A673 (cell line): ENCODE measurements at places on chromosomes 5 and 9. TPM values are rescaled to one million over a fixed set of nuclear protein-coding genes. Genes with fewer than 3 reads are reported as not detected.

DNA sequence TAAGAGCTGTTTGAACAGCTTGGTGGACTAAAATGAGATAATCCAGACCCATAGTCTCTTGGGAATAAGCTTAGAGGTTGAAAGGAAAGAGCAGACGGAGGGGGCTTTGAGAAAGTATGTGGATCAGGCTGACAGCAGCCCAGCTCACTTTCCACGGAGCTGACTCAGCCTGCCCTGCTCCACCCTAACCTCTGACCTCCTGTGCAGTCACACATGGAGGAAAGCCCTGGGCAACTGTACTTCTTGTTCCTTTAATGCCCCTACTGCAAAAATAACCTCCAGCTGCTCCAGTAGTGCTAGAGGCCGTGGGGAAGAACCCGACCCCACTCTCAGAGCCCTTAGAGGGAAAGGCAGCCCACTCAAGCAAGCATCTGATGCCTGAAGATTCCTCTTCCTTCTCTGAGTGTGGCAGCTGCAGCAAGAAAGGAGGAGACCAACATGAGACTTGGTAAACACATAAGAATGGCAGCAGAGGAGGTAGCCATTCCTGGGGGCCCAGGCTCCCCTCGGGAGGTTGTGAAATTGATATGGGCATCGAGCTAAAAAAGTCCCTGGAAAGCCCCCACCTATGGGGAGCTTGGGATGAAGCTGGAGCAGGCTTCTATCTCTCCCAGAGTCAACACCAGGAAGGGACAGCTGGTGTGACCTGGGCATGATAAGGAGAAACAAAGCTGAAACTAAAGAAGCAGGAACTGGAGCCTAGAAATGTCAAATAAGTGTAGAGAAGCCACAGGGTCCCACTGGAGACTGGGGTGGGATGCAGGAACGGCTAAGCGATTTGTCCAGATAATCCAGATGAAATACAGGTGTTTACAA lies 204.3 kb downstream of the PIK3R1 start:
- no peaks in the 10 kb centered on the region for H3K27me3 ChIP-seq
- no peak overlapping the region for H3K27ac ChIP-seq

DNA sequence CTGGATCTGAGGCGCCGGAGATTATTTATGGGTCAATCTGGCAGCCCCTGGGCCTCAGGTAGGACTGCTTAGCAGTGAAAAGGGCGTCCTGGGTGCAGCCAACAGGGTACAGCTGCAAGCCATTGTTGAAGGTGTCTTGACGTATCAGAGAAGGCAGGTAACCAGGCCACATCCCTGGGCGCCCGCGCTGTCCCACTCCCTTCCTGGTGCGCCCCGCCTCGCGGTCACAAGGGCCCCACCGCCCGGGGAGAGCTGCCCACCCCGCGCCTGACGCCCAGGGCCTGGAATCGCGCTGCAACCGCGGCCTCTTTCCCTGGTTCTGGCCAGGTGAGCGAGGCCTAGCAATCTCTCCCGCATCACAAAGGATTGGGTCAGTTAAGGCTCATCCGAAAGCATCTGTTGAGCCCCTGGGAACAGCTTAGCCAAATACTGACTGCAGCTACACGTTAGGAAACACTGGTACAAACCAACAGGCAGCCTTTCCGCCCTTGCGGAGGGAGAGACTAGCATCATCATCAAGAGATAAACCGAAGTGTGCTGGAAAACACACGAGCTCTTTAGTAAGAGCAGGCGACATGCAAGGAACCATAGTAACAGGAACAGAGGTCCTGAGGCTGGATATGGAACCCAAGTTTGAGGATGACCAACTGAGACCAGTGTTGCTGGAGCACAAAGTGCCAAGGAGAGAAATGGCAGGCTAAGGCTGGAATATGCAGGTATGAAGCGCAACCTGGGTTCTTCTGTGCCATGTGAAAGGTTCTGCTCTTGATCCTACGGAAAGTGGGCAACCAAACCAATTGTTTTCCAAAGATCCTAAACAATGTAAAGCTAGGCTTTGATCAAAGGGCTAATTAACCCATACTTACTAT lies 3.6 kb downstream of the RPS23 start:
- DNase-seq: no peak
- H3K27me3 ChIP-seq: no peaks in the 10 kb centered on the region
- no peak overlapping the region for H3K4me3 ChIP-seq
- H3K36me3 ChIP-seq: peaks cover 39% of the 10 kb centered on the region

DNA sequence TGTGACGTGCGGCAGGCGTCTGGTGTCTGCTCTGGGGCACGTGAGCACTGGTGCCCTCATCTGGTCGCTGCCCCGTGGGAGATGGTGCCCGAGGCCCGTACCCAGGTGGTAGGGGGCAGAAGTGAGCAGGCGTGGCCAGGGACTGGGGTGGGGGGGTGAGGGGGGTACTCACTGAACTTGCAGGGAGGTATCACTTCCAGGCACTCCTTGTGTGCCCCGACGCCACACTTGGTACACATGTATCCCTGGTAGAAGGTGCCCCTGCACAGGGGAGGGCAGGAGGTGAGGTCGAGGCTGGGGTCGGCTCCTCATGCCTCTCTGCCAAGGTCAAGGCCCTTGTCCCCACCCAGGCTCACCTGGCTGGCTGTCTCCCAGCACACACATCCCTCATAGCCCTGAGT lies 45.2 kb upstream of the SARDH start:
- H3K4me3 ChIP-seq: no peak overlapping the region
- H3K27me3 ChIP-seq: no peaks in the 10 kb centered on the region
- H3K27ac ChIP-seq: no peak overlapping the region
- DNase-seq: no peak
- peaks cover 11% of the 10 kb centered on the region for H3K4me1 ChIP-seq
- no peaks in the 10 kb centered on the region for H3K36me3 ChIP-seq

DNA sequence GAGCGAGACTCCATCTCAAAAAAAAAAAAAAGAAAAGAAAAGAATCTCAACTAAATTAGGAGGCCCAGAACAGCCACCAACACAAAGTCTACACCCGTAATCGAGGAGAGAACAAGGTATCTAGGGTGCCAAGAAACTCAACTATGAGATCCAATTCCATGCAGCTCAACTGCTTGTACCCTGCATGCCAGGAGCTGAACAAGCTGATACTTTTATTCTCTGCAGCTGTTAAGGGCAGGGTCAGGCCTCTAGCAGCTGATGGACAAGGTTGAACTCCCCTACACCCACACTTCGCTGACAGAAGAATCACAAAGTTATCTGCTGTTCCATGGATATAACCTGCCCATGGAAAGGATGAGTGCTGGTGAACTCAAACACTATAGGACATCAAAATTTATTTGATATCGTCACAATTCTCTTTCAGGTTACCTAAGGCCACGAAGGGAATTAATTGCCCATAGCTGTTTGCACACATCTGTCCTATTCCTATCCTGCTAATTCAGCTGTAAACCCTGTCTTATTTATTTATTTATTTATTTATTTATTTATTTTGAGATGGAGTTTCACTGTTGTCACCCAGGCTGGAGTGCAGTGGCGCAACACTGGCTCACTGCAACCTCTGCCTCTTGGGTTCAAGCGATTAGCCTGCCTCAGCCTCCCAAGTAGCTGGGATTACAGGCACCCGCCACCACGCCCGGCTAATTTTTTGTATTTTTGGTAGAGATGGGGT lies 20.7 kb downstream of the UBAP2 start:
- no peak overlapping the region for H3K27ac ChIP-seq
- DNase-seq: no peak

DNA sequence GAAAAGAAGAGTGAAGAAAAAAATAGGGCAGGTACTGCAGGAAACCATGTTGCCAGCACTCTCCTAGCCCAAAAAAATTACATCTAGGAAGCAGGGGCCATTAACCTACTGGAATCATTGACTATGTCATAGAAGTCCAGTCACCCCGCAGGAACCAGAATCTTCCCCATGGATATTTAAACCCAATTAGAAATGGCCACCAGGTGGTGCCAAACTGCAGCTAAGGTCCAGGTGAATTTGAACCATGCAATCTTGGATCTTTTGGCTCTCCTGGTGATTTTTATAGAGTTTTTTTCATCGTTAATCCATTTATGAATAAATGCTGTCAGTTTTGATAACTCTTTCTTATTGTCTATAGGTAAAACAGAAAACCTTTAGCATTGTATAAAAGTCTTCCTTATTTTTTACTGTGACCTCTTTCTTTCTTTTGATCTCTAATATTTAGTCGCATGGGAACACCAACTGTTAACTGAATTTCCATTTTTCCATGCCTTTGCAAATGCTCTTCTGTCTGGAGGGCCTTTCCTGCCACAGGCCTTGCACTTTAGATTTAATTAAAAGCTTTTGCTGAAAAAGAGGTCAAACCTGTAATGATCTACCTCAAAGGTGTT lies 147.5 kb upstream of the FGF10 start:
- DNase-seq: peak; percentile 45
- H3K27me3 ChIP-seq: no peaks in the 10 kb centered on the region
- no peak overlapping the region for H3K4me3 ChIP-seq
- H3K27ac ChIP-seq: no peak overlapping the region
- H3K36me3 ChIP-seq: no peaks in the 10 kb centered on the region

DNA sequence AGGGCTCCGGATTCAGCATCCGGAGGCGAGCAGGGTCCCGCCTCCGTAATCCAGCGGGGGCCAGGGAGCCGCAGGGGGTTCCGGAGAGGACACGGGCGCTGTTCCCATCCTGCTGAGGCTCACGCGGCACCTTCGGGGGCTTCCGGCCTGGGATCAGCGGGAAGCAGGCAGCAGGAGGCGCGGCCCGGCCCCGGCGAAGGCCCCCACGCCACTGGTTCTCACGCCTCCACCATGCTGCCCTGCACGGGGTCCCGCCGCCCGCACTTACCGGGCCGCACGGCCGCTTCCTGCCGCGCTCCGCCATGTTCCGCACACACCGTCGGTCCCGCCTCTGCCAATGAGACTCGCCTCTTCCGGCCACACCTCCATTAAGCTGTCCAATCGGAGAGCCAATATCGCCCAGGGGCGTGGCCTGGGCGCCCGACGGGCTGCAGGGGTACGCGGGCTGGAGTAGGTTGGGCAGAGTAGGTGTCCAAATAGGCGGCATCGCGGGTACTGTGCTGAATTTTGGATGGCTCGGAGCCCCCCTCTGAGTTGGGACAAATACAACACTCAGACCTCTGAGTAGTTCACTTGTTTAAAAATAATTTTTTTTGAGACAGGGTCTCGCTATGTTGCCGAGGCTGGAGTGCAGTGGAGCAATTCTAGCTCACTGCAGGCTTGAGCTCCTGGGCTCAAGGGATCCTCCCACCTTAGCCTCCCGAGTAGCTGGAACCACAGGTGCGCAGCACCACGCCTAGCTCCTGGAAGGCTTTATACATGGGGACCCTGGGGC lies at the start of gene SPOUT1:
Gene SPOUT1 (minus strand): TSS at position 318 of the 775 bp plus-strand sequence. CDS start 14 bp downstream, at position 304.
- H3K27ac ChIP-seq: peak within 1 kb of the TSS; percentile 82
- H3K36me3 ChIP-seq: peaks cover 35% of the 10 kb centered on the region
- H3K4me1 ChIP-seq: peaks cover 7% of the 10 kb centered on the region

GRCh38 chr5:14261235-14261634 lies 118.1 kb downstream of the TRIO start:
- H3K36me3 ChIP-seq: no peaks in the 10 kb centered on the region
- peaks cover 32% of the 10 kb centered on the region for H3K4me1 ChIP-seq
- no peak overlapping the region for H3K4me3 ChIP-seq
- no peaks in the 10 kb centered on the region for H3K27me3 ChIP-seq

DNA sequence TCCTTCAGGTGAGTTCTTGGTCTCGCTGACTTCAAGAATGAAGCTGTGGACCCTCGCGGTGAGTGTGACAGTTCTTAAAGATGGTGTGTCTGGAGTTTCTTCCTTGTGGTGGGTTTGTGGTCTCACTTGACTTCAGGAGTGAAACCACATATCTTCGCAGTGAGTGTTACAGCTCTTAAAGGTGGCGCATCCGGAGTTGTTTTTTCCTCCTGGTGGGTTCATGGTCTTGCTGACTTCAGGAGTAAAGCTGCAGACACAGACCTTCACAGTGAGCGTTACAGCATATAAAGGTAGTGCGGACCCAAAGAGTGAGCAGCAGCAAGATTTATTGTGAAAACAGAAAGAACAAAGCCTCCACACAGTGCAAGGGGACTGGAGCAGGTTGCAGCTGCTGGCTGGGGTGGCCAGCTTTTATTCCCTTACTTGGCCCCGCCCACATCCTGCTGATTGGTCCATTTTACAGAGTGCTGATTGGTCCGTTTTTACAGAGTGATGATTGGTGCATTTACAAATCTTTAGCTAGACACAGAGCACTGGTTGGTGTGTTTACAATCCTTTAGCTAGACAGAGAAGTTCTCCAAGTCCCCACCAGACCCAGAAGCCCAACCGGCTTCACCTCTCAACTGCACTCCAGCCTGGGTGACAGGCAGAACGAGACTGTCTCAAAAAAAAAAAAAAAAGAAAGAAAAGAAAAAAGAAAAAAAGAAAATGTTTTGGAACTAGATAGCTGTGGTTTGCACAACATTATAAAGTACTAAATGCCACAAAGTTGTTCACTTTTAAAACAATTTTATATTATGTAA lies 9.1 kb upstream of the ERMP1 start:
- no peaks in the 10 kb centered on the region for H3K27me3 ChIP-seq
- no peak overlapping the region for H3K4me3 ChIP-seq
- no peaks in the 10 kb centered on the region for H3K36me3 ChIP-seq
- no peak overlapping the region for H3K27ac ChIP-seq

- no peak overlapping the region for H3K27ac ChIP-seq
- DNase-seq: no peak
- no peak overlapping the region for H3K4me3 ChIP-seq
- no peaks in the 10 kb centered on the region for H3K27me3 ChIP-seq
These were observed 300.7 kb downstream of the MSX2 start for GRCh38 chr5:175025077-175025476.

DNA sequence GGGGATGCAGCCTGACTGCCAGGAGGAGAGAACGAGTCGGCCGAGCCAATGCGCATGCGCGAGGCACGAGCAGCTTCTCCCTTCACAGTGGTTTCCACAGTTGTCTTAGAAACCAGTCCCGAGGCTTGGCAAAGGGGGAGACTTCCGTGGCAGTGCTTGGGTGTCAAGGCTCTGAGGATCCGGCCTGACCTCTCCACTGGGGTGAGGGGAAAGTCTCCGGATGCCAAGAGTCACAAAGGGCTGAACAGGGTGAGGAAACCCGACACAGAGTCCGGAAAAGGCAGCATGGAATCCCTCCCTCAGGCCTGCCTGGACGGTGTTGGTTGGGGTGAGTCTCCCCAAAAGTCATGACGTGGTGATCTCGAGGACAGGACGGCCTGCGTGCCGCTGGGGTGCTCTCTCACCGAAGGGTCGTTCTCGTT lies 475.5 kb downstream of the SPATA31A7 start:
- DNase-seq: no peak
- H3K4me3 ChIP-seq: no peak overlapping the region
- H3K27me3 ChIP-seq: no peaks in the 10 kb centered on the region
- no peaks in the 10 kb centered on the region for H3K4me1 ChIP-seq

DNA sequence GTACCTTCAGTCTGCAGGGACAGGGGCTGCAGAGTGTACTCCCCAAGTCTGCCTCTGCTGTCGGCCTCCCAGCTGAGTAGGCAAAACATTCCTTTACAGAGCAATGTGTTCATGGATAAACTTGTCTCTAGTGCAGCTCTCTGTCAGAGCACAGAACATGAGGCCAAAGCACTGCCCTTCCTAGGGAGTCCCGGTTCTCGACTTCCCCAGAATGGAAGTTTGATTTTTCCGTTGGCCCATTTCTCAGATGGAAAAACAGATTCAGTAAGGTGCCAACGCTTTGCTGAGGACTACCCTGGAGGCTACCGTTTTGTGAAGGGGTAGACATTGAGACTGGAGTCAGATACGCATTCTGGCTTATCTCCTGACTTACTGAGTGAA lies 422 bp upstream of the TRIM32 start:
- no peaks in the 10 kb centered on the region for H3K27me3 ChIP-seq
- H3K4me1 ChIP-seq: peaks cover 11% of the 10 kb centered on the region
- DNase-seq: no peak
- H3K27ac ChIP-seq: peak overlapping the region; percentile 71

The ANKH gene
- 8.8 and 13.9 TPM in 2 replicates for total RNA-seq

The INSL6 gene
- total RNA-seq: not detected in 2 replicates

The SUSD3 gene
- total RNA-seq: not detected in 2 replicates

The MCC gene
- total RNA-seq: 0.60 and 0.87 TPM in 2 replicates

The LEAP2 gene
- 2.9 and 4.0 TPM in 2 replicates for total RNA-seq

The FAM163B gene
- total RNA-seq: not detected in 2 replicates

The SLC34A1 gene
- not detected in 2 replicates for total RNA-seq

The VPS13A gene
- total RNA-seq: 32.2 and 39.5 TPM in 2 replicates

The CDH6 gene
- 3.6 and 4.1 TPM in 2 replicates for total RNA-seq

The OLFML2A gene
- total RNA-seq: 1.4 and 2.9 TPM in 2 replicates

The ANGPTL2 gene
- total RNA-seq: 2.5 and 4.4 TPM in 2 replicates
